Activated CD8-positive, alpha-beta memory T cell treated with anti-CD3 and anti-CD28 coated beads for 1 hour (primary cell): ENCODE measurements at places on chromosomes 5 and 9.

- DNase-seq, result no peak
Observed at GRCh38 chr5:98777295-98777694, 3.8 kb downstream of the RGMB start.

GRCh38 chr9:32940740-32941139, 60.7 kb downstream of the APTX start:
- DNase-seq, result no peak

GRCh38 chr9:73996844-73997243, 500.3 kb upstream of the RORB start:
- DNase-seq, result no peak

DNA sequence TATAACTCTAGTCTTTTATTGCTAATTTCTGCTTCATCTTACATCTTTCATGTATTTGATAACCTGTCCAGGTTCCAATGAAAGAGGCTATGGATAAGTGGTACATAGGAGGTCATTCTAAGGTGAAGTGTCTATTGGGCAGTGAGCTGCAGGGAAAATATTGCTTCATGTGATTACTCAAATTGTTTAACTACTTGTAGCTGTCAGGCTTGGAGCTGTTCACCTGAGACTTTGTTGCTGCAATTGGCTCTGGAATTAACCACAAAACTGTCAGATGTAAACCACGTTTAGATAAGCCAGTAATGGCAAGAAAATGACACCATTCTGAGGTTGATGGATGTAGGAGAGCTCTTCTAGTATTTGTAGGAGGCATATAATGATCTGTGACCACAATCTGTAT, 26.0 kb downstream of the ADAMTSL1 start:
- no peak for DNase-seq

- no peak for DNase-seq
Observed at GRCh38 chr5:161850491-161850890, 2.6 kb downstream of the GABRA1 start.

DNA sequence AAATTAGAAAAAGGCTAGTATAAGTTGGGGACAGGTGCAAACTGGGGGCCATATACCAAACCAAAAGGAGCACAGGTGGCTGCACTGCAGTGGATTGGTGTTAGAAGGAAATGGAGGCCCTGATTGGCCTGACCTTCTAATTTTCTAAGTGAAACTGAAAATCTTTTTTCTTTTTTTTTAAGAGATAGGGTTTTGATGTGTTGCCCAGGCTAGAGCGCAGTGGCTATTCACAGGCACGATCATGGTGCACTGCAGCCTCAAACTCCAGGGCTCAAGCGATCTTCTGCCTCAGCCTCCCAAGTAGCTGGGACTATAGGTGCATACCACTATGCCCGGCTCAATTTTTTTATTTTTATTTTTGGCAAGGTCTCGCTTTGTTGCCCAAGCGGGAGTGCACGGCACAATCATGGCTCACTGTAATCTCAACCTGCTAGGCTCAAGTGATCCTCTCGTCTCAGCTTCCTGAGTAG, 9.8 kb upstream of the CCDC69 start:
- no peak for DNase-seq

- no peak for DNase-seq
Observed at GRCh38 chr9:5357431-5358105, 17.9 kb upstream of the RLN1 start.

GRCh38 chr9:21443849-21444625, 3.8 kb downstream of the IFNA1 start:
- no peak for DNase-seq

DNA sequence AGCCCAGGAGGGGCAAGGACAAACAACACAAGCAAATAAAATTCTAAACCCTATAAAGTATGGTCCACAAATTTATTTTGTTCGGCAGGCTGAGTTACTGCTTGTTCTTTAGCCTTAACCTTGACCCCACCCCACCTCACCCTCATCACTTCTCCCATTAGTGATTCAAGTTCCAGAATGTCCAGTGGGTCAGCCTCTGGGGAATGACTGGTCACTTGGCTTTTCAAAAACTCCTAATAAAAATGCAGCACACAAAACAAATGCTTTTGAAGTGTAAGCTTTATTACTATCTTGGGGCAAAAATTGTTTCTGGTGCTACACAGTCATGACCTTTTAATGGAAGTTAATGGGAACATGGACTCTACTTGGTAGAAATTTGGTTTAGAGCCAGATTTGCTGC, 142.1 kb downstream of the MPDZ start:
- no peak for DNase-seq

GRCh38 chr9:131577005-131578000, 32.0 kb downstream of the PRRT1B start:
- no peak for DNase-seq

DNA sequence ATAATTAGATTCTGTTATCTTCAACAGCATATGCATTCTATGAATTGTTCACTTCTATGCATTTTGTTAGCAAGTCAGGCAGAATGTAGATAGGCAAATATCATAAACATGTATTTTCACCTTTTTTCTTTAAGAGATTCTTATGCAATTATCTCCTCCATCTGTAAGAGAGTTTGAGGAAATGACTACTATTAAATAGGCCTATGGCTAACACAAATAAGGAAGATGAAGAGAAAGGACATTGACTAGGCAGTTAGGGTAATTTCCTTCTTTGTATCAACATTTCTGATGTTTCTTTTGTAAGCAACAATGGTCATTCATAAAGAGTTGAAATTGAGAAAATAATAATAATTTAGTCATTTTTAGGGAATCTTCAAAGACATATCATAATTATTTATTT, 145.2 kb upstream of the CDH12 start:
- no peak for DNase-seq

- DNase-seq, result no peak
Observed at GRCh38 chr9:69674716-69675438, 2.7 kb upstream of the APBA1 start.

GRCh38 chr9:129938291-129938979, 103.2 kb downstream of the USP20 start:
- no peak for DNase-seq

GRCh38 chr9:102049586-102050246, 311.3 kb upstream of the GRIN3A start:
- DNase-seq, result no peak

- no peak for DNase-seq
Observed at GRCh38 chr5:89983216-89983615, 426.3 kb downstream of the CETN3 start.

DNA sequence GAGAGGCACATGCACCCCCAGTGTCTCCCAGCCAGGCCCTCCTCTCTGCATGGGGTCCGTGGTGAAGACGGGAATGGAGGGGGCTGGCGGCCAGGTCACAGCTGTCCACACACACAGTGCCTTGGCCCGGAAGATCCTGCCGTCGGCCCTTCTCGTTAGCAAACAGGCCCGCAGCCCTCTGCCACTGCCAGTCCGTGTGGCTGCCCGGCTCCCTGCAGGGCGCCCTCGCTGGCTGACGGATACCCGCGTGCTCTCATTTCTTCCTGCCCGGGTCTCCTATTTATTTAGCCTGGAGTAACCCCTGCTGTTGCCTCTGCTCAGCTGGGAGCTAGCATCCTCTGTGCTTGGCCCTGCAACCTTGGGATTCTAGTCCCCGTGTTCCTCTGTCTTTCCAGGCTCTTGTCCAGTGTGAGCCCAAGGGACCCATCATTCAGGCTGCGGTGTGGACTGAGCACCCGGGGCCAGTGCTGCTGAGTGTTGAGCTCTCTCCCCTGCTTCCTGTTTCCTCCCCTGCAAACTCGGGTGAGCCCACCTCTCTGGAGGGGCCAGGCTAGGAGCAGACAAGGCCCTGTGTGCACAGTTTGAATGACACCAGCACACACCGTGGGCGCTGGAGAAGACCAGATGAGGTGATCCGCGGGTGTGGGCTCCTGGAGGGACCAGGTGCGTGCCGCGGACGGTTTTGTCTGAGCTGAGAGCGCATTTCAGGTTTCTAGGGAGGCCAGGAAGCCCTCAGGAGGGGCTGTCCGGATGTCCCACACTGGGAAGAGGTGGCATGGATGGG, 14.6 kb upstream of the RNU6ATAC start:
- no peak for DNase-seq

DNA sequence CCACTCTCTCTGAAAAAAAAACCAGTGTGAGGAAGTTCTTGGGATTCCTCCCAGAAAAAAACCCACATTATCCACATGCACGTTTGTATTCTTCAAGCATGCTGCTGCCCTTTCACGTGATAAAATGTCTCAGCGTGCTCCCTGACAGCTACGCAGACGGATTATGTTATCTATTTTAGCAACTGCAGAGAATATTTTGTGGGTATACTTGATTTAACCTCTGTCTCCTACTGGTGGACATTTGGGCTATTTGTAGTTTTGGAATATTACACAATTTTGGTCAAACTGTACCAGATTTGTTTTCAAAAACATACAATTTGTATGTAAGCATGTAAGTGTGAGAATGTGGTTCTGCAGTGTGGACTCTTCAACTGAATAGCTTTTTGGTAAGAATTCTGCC, 10.7 kb downstream of the PRRC2B start:
- no peak for DNase-seq
